ENCODE measurements at places on chromosomes 6 and 20.

DNA sequence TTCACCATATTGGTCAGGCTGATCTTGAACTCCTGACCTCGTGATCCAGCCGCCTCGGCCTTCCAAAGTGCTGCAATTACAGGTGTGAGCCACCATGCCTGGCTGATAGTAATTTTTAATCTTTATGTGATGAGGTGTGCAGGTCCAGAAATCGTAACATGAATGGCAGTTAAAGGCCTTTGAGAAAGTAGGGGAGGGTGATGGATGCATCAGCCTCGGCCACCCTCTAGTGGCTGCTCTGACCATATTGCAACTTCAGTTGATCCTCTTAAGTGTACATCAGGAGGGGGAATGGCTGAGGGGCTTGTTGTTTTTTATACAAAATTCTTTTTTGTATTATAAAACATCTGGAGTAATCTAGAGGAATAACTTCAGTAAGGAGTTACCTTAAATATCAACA lies 193.0 kb downstream of the ZFAND3 start:
- peak; percentile 76 for DNase-seq

- DNase-seq, result no peak
Observed at GRCh38 chr6:20427856-20428255, 26.2 kb downstream of the E2F3 start.

GRCh38 chr6:99514089-99514488 lies 1.1 kb downstream of the USP45 start:
- peak; percentile 23 for DNase-seq

DNA sequence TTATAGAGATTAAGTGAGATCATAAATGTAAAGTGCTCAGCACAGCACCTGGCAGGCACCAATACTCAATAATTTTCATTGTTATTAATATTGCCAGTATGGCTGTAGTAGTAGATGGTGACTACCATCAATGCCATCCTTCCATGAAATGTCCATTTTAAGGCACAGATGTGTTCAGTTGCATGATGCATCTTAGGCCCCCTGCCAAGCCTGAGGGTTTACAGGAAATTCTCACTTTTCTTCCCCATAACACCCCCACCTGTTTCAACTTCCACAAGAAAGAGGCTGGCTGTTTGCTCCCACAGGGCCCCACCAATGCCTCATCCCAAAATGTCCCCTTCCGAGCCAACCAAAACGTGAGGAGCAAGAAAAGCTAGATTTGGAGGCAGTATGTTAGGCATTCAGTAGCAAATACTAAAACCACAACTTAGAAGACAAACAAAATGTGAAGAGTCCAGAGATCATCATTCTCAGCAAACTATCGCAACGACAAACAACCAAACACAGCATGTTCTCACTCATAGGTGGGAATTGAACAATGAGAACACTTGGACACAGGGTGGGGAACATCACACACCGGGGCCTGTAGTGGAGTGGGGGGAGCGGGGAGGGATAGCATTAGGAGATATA lies 110.6 kb upstream of the NHSL1 start:
- no peak for DNase-seq

GRCh38 chr6:50390416-50390815 lies 322.9 kb upstream of the TFAP2D start:
- DNase-seq, result no peak

- no peak for DNase-seq
Observed at GRCh38 chr6:157403686-157404051, 22.7 kb downstream of the ZDHHC14 start.

DNA sequence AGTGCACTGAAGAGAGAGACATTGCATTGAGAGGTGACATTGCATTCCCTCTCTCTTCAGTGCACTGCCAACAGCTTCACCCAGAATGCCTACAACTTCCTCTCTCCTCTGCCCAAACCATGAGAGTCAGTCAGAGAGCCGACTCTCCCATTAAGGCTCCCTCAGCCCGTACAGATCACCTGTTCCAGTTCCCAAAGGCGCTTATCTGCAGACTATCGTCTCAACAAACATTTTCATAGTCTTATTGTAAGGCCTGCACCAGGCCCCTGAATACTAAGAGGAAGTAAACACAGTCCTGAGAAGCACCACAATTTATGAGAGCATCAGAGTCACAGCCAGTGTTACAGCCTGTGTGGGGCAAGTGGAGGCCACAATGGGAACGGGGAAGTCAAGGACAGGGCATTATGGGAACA lies 53.7 kb downstream of the GFOD1 start:
- DNase-seq, result peak; percentile 59

DNA sequence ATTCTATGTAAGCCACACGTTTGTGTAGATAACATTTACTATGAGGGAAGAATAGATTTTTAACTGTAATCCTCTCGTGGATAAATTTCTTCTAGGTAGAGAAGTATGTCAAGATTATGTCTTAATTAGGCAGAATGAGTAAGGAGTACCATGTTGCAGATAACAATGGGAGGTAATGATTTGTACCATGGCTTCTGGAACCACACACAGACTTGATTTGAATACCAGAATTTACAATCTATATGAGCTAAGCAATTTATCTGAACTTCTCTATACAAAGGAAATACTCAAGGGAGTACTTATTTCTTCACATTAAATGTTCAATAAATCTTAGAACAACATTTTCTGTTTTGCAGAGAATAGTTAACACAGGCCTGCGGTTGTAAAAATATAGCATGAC lies 51.5 kb downstream of the RPS12 start:
- DNase-seq, result no peak

GRCh38 chr6:43328528-43328927 lies 19.9 kb upstream of the CRIP3 start:
- no peak for DNase-seq

- peak; percentile 89 for DNase-seq
Observed at GRCh38 chr20:58306421-58307261, 2.9 kb upstream of the RAB22A start.

DNA sequence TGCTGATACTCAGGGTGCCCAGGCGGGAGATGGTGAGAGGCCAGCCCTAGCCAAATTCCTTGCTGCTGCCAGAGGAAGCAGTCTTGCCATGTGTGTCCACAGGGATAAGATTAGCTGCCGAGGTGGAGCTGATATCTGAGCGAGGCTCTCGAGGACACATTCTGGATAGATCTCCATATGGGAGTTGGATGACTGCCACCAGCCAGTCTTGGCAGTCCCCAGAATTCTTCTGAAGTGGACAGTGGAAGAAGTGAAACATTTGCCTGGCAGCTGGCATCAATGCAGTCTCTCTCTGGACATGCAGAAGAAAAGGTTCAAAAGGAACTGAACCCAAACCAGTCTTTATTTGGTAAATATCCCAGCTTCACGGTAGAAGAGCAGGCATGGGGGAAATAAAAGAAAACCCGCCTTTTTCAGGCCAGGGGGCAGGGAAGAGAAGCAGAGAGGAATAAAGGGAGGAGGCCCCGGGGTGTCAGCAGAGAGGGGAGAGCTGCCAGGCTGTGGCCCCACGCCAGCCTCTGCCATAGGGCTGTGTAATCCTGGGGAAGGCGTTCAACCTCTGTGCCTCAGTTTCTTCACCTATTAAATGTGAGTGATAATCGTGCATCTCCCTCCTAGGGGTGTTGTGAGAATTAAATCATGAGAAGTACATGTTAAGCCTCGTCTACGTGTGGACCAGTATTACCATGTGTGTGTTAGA lies 3.7 kb upstream of the FUCA2 start:
- peak; percentile 57 for DNase-seq
